ENCODE measurements at places on chromosomes 6 and 20.

DNA sequence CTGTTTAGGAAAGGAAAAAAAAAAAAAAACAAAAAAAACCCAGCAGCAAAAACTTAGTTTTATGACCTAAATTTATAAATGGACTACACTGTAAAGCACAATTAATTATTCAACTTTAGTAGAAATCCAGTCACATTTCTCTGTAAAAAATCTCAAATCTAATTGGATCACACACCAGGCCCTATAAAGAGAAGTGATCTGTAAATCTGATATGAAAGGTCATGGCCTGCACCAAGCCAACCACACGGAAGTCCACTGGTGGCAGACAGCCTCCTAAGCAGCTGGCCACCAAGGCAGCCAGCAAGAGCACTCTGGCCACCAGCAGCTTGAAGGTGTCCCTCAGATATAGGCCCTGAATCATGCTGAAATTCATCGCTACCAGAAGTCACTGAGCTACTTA, 131.6 kb downstream of the HFE start:
- DNase-seq = no peak

DNA sequence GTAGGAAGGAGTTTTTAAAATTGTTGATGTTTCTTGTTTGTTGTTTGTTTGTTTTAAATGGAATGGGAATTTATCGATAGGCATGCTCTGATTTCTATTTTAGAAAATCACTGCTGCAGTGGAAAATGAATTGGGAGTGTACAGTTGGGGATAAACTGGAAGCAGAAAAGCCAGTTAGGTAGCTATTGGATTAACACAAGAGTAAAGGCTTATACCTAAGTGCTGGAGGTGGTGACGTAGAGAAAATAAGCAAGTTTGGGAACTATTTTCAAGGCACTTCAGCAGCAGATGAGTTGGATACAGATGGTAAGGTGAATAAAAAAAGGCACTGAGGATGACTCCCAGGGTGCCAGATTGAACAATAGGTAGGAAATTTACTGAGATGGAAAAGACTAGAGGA, 164.9 kb downstream of the PLCB4 start:
- no peak for DNase-seq

DNA sequence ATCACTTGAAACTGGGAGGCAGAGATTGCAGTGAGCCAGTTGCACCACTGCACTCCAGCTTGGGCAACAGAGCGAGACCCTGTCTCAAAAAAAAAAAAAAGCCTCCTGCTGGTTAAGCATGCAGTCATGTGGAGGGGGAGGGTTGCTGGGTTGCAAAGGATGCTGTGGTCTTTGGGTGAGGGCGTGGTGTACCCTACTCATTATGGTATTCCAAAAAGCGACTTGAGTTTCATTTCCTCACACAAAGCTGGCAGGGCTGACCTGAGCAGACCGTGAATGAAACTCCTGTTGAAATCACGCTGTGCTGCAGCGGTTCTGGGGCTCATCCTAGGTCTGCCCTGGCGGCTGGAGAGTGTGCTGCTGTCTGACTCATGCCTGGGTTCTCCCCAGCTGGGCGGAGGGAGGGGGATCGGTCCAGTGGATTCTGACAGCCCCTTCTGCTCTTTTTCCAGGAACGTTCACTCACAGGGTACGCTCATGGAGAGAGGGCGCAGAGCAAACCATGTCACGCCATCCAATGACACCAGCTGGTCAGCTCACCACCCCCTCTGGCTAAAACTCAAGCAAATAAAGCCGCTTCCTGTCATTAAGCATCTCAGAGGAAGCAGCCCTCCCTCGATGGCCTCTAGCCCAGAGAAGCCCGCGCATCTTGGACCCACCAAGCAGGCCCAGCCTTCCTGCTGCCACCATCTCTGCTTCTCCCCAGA, 166.2 kb downstream of the SCML4 start:
- peak; percentile 60 for DNase-seq

DNA sequence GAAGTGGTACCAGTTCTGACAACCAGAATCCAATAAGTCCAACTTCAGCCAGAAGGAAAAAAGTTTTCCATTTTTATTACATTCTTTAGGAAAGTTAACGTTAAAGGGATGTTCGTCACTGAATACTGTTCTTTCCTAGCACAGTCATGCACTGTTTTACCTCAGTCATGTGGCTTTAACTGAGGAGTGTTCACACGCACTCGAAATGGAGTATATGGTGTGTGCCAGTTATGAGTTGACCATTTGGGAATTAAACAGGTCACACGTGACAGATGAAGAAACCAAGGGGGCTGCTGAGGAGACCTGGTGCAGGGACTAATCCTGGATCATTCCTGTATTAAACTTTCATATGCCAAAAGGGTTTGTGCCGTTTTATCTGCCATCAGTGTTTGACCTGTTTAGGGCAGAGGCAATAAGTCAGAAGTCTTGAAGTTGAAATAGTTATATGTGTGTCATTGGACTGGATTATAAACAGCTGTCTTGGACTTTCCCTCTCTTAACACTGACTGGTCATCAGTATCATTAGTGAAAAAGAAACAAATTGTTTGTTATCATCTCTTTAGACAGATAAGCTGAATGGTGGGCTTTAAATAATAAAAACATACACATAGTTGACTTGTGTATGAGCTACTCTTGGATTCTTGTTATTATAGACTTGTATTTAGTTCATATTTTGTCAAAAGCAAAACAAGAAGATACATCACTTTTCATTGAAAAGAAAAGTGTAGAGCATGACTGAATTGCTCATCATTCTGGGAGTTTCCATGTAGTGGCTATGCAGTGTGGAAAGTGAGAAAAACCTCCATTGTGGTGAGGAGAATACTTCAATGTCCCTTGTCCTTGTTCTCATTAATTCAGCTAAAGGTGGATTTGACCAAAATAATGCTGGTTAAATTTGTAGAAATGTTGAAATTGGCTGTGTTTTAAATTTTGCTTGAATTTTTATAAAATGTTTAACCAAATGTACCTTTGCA, 123.5 kb upstream of the SAMD5 start:
- DNase-seq = no peak

GRCh38 chr6:143410859-143411270, 39.6 kb downstream of the ADAT2 start:
- peak; percentile 23 for DNase-seq

- no peak for DNase-seq
Measured at GRCh38 chr6:5326022-5326641, 64.8 kb downstream of the FARS2 start.

- no peak for DNase-seq
Measured at GRCh38 chr6:159493898-159494585, 199.0 kb downstream of the SOD2 start.

DNA sequence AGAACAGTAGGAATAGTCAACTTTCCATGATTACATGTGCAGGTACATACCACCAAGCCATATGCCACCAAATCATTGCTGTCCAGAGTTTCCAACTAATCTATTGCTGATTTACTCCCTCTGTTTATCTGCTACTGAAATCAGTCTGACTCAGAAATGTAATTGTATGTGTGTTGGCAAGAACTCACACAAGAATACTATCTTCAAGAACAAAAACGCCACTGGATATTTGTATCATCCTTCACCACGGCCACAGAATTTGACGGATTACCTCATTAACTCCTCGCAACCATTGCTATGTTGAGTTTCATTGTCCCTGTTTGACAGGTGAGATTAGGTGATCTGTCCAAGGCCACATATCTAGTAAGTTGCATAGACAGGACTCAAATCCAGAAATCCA, 159.2 kb downstream of the GMPR start:
- DNase-seq = no peak

GRCh38 chr20:62282877-62283503, 19.8 kb upstream of the ADRM1 start:
- DNase-seq = no peak
